Calu3 (cell line): ENCODE measurements at places on chromosomes 1 and 21. TPM values are rescaled to one million over a fixed set of nuclear protein-coding genes. Genes with fewer than 3 reads are reported as not detected.

GPA33 gene
- total RNA-seq, result not detected in 2 replicates

ST6GALNAC5 gene
- total RNA-seq, result 1.3 and 2.0 TPM in 2 replicates

GNG12 gene
- total RNA-seq, result 72.2 and 85.6 TPM in 2 replicates

RGS18 gene
- not detected in 2 replicates for total RNA-seq

SERINC2 gene
- 67.7 and 79.8 TPM in 2 replicates for total RNA-seq

TAGLN2 gene
- total RNA-seq, result 612 and 708 TPM in 2 replicates

PTP4A2 gene
- 337 and 366 TPM in 2 replicates for total RNA-seq

FCGR1A gene
- total RNA-seq, result not detected in 2 replicates

KCNA3 gene
- not detected in 2 replicates for total RNA-seq

HUNK gene
- 2.3 and 5.0 TPM in 2 replicates for total RNA-seq

DNA sequence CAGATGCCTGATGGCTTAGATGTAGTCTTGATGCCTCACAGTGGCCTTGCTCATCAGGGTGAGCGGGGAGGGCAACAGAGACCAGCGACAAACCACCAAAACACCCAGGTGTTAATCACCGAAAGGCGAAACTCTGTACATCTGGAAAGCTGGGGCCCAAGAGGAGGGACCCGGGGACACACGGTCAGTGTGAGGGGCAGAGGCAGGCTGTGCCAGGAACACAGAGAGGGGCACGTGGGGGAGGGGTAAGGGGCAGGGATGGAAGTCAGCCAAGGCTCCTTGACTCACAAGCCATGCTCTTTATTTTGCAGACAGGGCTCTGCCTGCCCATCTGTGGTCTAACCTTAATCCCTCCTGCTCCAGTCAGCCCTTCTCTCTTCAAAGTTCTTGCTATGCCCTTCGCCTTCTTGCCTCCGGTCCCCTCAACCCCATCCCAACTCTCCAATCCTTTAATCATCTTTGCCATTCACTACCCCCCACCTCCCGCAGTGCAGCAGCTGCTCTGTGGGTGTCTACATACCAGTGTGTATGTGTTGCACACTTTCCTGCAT is 4.3 kb downstream of the MEF2D start:
- H3K27ac ChIP-seq, result no peak overlapping the region
- no peak for DNase-seq
- H3K4me3 ChIP-seq, result no peak overlapping the region
- H3K4me1 ChIP-seq, result peaks cover 36% of the 10 kb centered on the region
- peaks cover 55% of the 10 kb centered on the region for H3K36me3 ChIP-seq

- H3K36me3 ChIP-seq, result peaks cover 5% of the 10 kb centered on the region
- H3K27ac ChIP-seq, result no peak overlapping the region
- H3K27me3 ChIP-seq, result no peaks in the 10 kb centered on the region
- DNase-seq, result no peak
Observed at GRCh38 chr1:10059342-10059718, 26.6 kb downstream of the UBE4B start.

- H3K4me3 ChIP-seq, result no peak overlapping the region
- peaks cover 38% of the 10 kb centered on the region for H3K4me1 ChIP-seq
- no peak for DNase-seq
- no peak overlapping the region for H3K27ac ChIP-seq
Observed at GRCh38 chr1:184416481-184416880, 29.7 kb downstream of the C1orf21 start.

DNA sequence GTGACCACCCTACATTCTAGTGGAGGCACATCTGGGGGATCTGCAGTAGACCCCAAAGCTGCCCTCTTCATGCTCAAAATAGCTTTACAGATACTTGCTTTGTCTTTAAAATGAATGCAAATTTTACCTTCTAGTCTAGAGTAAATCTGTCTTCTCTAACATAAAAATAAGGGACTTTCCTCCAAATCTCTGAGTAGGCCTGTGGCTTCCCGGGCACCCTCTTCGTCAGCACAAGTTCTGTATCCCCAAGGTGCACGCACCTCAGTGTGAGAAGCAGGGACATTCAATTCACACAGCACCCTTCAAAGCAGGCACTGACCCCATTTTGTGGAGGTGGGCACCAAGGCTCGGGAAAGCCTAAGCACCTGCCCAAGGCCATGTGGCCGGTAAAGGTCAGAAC is 19.0 kb downstream of the MEF2D start:
- no peak overlapping the region for H3K4me3 ChIP-seq
- no peaks in the 10 kb centered on the region for H3K4me1 ChIP-seq
- H3K36me3 ChIP-seq, result peaks cover 39% of the 10 kb centered on the region
- H3K27me3 ChIP-seq, result no peaks in the 10 kb centered on the region
- no peak for DNase-seq
- no peak overlapping the region for H3K27ac ChIP-seq

DNA sequence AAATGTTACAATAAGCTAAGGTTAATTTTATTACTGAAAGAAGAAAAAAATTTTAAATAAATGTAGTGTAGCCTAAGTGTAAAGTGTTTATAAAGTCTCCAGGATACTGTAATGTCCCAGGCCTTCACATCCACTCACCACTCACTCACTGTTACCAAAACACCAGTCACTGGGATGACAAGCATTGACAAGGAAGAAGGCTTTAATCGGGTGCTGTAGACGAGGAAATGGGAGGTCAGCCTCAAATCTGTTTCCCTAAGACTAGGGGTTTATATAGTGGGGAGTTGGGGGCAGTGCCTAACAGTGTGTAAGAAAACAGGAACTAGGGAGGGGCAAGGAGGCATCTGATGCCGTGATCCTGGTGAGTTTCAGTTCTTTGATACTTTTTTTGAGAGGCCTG is 69.4 kb downstream of the CHRM3 start:
- H3K4me1 ChIP-seq, result peaks cover 8% of the 10 kb centered on the region
- no peak overlapping the region for H3K4me3 ChIP-seq
- H3K27me3 ChIP-seq, result no peaks in the 10 kb centered on the region

- no peaks in the 10 kb centered on the region for H3K36me3 ChIP-seq
- H3K4me1 ChIP-seq, result no peaks in the 10 kb centered on the region
- no peak overlapping the region for H3K27ac ChIP-seq
- H3K27me3 ChIP-seq, result peaks cover 74% of the 10 kb centered on the region
Observed at GRCh38 chr1:165508291-165508690, 35.5 kb upstream of the LRRC52 start.

- DNase-seq, result no peak
- no peaks in the 10 kb centered on the region for H3K36me3 ChIP-seq
- H3K27ac ChIP-seq, result no peak overlapping the region
- H3K4me1 ChIP-seq, result peaks cover 8% of the 10 kb centered on the region
- no peaks in the 10 kb centered on the region for H3K27me3 ChIP-seq
- H3K4me3 ChIP-seq, result no peak overlapping the region
Observed at GRCh38 chr1:245987997-245988392, 519.1 kb downstream of the SMYD3 start.

DNA sequence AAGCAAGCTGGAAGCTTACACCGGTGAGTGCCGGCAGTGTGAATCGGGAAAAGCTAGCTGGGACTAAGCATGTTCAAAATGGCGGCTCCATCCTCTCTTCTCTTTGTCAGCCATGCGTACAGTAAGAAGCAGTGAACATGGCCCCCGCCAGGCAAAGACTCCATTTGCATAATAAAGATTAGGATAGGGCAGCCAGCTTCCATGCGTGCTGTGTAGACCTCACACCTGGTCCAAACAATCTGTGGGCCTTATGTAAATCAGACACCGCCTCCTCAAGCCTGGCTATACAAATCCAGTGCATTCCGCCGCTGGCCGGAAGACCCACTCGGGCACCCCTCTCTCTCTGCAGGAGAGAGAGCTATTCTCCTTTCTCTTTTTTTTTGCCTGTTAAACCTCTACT is 150.3 kb downstream of the TIAM1 start:
- no peaks in the 10 kb centered on the region for H3K36me3 ChIP-seq
- H3K4me1 ChIP-seq, result no peaks in the 10 kb centered on the region
- DNase-seq, result no peak
- no peak overlapping the region for H3K27ac ChIP-seq
- H3K4me3 ChIP-seq, result no peak overlapping the region

- H3K27me3 ChIP-seq, result no peaks in the 10 kb centered on the region
- no peak for DNase-seq
- peak overlapping the region; percentile 92 for H3K27ac ChIP-seq
Observed at GRCh38 chr1:178607718-178608408, 95.0 kb downstream of the TEX35 start.

- no peak overlapping the region for H3K27ac ChIP-seq
- no peak overlapping the region for H3K4me3 ChIP-seq
- no peak for DNase-seq
Observed at GRCh38 chr1:1082776-1083415, 8.8 kb upstream of the RNF223 start.

DNA sequence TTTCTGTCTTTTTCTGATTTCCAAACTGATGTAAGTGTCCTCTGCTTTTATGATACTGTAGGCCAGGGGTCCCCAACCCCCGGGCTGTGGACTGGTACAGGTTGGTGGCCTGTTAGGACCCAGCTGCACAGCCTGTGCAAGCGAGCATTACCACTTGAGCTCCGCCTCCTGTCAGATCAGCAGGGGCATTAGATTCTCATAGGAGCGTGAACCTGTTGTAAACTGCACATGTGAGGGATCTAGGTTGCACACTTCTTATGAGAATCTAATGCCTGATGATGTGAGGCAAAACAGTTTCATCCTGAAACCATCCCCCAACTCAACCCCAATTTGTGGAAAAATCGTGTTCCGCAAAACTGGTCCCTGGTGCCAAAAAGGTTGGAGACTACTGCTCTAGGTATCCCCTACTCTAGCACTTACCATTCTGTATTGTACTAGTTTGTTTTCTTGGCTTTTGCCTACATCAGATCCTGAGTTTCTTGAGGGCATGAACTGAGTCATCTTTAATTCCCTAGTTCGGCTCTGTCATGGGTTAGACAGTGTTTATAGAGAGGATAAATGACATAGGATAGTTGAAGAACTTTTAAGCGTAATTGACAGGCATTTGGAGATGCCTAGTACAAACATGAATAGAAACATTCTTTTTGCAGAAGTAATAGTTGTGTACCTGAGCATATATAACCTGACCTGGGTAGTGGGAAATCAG is 4.1 kb downstream of the ABCD3 start:
- H3K27ac ChIP-seq, result no peak overlapping the region
- no peak for DNase-seq
- no peaks in the 10 kb centered on the region for H3K36me3 ChIP-seq

- H3K4me3 ChIP-seq, result no peak overlapping the region
- H3K4me1 ChIP-seq, result peaks cover 17% of the 10 kb centered on the region
- no peaks in the 10 kb centered on the region for H3K36me3 ChIP-seq
- H3K27me3 ChIP-seq, result no peaks in the 10 kb centered on the region
- H3K27ac ChIP-seq, result no peak overlapping the region
- no peak for DNase-seq
Observed at GRCh38 chr1:119600976-119601375, 47.1 kb downstream of the ZNF697 start.

GRCh38 chr1:93237021-93237420 is 56.5 kb downstream of the CCDC18 start:
- H3K4me1 ChIP-seq, result no peaks in the 10 kb centered on the region
- no peak overlapping the region for H3K27ac ChIP-seq
- no peak for DNase-seq
- peaks cover 17% of the 10 kb centered on the region for H3K36me3 ChIP-seq

DNA sequence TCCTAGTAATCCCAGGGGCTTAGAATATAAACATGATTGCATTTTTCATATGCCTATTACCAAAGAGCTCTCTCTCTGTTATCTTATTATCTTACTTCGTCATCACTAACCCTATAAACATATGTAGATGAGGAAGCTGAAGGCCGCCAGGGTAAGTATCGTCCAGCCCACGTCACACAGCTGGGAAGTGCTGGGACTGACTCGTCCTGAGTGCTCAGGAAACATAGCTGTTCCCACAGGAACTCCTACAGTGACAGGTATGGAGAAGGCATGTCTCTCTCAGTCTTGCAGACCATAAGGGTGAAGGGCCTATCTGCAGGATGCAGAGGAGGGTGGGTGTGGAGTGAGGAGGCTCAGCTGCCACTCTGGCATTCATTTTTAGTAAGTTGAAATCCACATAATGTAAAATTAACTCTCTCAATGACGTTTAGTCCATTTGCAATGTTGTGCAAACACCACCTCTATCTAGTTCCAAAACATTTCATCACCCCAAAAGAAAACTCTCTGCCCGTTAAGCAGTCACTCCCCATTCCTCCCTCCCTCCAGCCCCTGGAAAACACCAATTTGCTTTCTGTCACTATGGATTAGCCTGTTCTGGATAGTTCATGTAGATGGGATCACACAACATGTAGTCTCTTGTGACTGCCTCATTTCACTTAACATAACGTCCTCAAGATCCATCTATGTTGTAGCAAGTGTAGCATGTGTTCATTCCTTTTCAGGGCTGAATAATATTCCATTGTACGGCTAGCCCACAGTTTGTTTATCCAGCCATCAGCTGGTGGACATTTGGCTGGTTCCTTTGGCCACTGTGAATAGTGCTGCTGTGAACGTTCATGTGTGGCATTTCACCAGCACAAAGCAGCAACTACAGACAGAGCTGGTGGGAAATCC is 68.3 kb downstream of the TCP10L start:
- no peaks in the 10 kb centered on the region for H3K36me3 ChIP-seq
- no peaks in the 10 kb centered on the region for H3K27me3 ChIP-seq
- DNase-seq, result no peak
- no peak overlapping the region for H3K27ac ChIP-seq

DNA sequence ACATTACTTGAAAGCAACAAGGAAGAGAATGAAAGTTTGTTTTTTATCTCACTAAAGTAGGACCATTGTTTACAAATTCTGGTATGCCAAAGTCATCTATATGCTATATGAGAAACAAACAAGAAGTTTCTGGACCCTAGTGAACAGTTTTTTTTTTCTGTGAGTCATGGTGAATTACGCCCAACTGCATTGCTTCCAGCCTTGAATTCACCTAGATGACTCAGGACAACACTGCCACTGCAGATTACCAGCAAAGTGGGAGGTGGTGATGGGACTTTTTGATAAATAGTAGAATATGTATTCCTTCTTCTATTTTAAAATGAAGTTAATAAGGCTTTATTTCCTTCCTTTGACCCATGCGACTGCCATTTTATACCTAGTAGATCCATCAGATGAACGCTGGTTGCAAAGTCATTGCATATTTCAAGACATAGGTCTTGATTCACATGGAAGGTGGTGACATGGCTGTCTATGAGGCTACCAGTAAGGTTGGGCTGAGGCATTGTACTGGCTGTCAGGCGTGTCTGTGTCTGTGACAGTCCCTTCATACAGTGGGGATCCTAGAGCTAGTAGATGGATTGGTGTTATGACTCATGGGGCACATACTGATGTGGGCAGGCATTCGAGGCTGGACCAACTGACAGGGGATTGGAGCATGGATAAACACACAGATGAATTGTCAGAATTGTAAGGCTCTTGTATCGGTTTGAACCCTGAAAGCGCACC is 49.1 kb upstream of the APOBEC4 start:
- peaks cover 8% of the 10 kb centered on the region for H3K36me3 ChIP-seq
- no peak overlapping the region for H3K27ac ChIP-seq
- H3K27me3 ChIP-seq, result no peaks in the 10 kb centered on the region
- DNase-seq, result no peak
- peaks cover 29% of the 10 kb centered on the region for H3K4me1 ChIP-seq

- H3K4me3 ChIP-seq, result no peak overlapping the region
- H3K36me3 ChIP-seq, result no peaks in the 10 kb centered on the region
- no peak for DNase-seq
- no peak overlapping the region for H3K27ac ChIP-seq
- H3K4me1 ChIP-seq, result peaks cover 9% of the 10 kb centered on the region
Observed at GRCh38 chr21:25528515-25528914, 78.8 kb downstream of the MRPL39 start.

- H3K4me1 ChIP-seq, result no peaks in the 10 kb centered on the region
- H3K27ac ChIP-seq, result no peak overlapping the region
- H3K27me3 ChIP-seq, result no peaks in the 10 kb centered on the region
- no peak for DNase-seq
- no peaks in the 10 kb centered on the region for H3K36me3 ChIP-seq
Observed at GRCh38 chr1:99271249-99271648, 7.0 kb downstream of the PLPPR4 start.

- no peaks in the 10 kb centered on the region for H3K4me1 ChIP-seq
- no peak for DNase-seq
- no peaks in the 10 kb centered on the region for H3K27me3 ChIP-seq
- H3K36me3 ChIP-seq, result no peaks in the 10 kb centered on the region
Observed at GRCh38 chr1:13593511-13594131, 10.0 kb downstream of the PDPN start.
